GM20000 (cell line): ENCODE measurements at places on chromosomes 5 and 9.

DNA sequence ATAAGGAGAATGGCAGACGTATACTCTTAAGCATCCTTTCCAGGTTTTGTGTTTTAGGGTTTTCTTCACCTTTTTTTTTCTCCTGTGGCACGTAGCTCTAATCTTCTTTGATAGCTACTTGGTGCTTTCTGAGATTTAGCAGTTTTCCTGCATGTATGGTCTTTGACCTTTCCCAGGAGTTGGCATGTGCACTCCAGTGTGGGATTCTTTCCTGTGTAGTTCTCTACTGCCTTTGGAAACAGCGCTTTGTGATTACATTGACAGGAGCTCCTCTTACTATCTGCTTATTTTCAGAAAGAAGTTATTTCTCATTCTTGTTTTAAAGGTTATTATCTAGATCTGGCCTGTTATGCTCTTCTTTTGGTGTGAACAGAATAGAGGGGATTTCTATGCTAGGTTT is 65.5 kb downstream of the UNC13B start:
- DNase-seq: no peak

GRCh38 chr5:170289764-170290163 is 7.8 kb downstream of the LCP2 start:
- no peak for DNase-seq

DNA sequence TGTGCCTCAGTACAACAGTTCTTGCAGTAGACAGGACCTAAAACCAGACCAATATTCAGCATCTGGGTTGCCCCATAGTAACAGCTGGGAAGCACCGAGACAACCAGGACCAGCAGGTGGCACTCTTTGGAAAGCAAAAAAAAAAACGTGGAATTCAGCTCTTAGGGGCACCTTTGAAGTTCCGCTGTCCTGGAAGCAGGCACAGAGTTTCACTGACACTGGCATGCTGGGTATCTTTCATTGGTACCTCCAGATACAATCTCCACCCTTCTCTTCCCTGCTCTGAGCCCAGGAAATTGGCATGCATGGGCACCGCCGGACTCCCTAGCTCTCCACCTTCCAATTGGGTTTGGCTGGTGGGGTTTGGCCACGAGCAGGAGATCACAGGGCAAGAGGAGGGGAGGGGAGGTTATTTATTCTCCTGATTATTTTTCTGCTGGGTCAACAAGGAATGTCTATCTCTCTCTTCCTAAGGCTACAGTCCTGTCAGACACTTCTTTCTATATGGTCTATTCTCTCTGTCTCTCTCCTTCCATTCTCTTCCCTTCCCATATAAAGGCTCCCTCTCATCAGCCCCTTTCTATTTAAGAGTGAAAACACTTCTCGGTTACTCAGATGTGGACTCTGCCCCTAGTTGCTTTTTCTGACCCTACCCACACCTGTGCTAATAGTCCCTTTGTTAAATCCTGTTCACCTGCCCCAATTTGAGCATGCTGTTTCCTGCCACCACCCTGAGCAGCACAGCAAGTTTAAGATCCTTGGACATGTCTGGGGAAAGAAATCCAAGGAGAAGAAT is 1.9 kb upstream of the IDNK start:
- DNase-seq: peak; percentile 62

GRCh38 chr5:132854301-132854700 is 12.0 kb downstream of the GDF9 start:
- no peak for DNase-seq

GRCh38 chr5:102799017-102799416 is 43.9 kb downstream of the PAM start:
- DNase-seq: no peak

GRCh38 chr9:109939698-109940342 is 159.8 kb downstream of the PALM2AKAP2 start:
- DNase-seq: no peak

- no peak for DNase-seq
Observed at GRCh38 chr5:98516701-98517100, 256.8 kb upstream of the RGMB start.

DNA sequence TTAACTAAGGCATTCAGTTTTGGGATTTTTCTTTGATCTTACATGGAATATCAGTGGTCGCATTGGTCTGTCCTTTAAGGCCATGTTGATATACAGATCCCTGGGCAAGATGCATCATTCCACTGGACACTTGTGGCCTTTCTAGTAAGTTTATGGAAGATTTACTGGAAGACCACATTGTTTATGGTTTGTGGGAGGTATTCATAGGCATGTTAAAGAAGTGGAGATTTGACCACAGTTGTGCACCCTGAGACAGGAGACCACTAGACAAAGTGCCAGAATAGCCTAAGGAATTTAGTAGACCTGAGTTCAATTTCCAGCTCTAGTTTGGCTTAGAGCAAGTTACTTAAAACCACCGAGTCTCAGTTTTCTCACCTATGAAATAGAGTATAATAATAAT is 383.1 kb upstream of the PAPPA start:
- DNase-seq: no peak

DNA sequence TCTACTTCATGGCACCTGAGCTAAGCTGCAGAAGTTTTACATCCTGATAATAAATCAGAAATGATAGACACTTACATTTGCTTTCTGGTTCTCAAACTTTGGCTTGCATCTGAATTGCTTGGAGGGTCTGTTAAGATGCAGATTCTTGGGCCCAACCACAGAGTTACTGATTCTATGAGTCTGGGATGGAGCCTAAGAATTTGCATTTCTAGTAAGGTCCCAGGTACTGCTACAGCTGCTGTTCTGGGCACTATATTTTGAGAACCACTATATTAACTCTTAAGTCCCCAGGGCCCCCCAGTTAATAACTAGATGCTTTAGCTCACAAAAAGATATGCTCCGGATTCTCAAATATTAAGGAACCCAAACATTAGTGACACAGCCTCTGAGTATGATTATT is 69.8 kb upstream of the DAB2 start:
- no peak for DNase-seq

DNA sequence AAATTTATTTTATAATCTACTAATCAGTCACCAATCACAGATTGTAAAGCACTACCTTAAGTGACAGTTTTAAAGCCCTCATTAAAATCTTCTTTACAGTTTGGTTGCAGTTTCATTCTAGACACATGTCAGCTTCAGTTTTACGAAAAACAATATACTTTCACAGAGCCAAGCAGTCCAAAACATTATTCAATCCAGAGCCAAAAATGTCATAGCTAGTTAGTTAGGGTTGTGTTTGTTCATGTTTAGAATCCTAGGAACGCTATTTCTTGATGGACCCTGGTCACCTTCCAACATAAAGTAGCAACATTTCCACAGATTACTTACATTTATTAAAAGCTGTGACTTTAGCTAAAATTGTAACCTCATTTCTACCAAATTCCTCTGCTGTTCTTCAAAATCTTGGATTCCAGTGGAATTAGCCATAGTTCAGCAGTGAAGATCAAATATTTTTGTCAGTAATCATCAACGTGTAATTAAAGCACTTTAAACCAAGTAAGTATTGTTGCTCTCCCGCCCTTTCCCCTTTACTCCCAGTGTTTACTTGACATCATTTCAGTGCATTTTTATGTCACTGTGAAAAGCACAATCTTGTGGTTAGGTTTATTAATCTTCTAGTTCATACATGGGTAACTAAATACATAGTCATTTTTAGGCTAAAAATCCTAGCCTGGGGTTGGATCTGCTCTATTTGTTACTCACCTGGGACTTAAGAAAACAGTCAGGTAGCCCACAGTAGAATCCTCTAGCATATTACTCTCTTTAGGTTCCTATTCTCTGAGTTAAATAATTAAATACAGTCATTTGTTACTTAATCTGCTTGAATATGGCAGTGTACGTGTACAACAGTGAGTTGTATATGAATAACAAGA is 74.3 kb downstream of the NIPBL start:
- DNase-seq: peak; percentile 29

- no peak for DNase-seq
Observed at GRCh38 chr5:16229357-16229940, 49.9 kb upstream of the MARCHF11 start.

DNA sequence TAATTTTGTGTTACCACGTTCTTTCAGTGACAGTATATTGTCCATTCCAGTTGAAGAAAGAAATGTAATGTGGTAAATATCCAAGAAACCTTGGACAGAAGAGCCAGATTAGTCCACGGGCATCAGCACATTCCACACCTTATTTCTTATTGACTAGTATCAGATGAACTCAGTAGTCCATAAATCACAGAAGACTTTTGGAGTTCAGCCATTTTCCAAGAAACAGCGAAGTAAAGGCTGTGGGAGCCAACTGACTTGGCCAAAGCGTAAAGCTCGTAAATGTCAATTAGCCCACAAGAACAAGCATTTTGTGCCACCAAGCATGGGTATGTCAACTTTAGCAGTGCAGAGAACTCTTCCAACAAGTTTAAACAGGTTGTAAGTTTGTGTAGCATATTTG is 60.2 kb upstream of the STARD4 start:
- DNase-seq: no peak

- DNase-seq: no peak
Observed at GRCh38 chr9:78746010-78746409, 449.1 kb downstream of the PSAT1 start.

DNA sequence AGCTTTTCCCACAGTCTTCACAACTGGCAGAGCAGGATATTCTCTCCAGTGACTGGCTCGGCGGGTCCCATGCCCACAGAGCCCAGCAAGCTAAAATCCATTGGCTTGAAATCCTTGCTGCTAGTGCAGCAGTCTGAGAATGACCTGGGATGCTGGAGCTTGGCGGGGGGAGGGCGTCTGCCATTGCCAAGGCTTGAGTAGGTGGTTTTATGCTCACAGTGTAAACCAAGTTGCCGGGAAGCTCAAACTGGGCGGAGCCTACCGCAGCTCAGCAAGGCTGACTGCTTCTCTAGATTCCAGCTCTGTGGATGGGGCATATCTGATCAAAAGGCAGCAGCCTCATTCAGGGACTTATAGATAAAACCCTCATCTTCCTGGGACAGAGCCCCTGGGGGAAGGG is 194.1 kb downstream of the CCDC171 start:
- no peak for DNase-seq

DNA sequence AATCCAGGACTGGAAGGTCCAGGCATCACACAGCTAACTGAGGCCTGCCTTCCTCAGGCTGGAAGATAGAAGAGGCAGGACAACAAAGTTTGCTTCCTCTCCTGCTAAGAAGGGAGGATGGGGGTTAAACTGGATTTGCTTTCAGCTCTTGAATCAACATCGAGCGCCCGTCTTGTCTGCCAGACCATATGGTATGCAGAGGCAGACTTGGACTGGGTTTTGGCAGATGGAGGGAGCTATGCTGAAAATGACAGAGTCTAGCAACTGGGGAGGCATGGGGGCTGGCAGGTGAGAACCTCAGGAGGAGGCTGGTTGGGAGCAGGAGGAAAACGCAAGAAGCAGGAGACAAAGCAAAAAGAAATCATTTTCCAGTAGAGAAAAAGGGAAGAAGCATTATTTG is 289.5 kb upstream of the IL12B start:
- no peak for DNase-seq

- DNase-seq: no peak
Observed at GRCh38 chr5:127950707-127951391, 132.7 kb upstream of the SLC12A2 start.

- DNase-seq: peak; percentile 44
Observed at GRCh38 chr9:132114102-132114707, 34.5 kb upstream of the MED27 start.

- DNase-seq: no peak
Observed at GRCh38 chr9:35338086-35338485, 151.8 kb upstream of the RUSC2 start.

DNA sequence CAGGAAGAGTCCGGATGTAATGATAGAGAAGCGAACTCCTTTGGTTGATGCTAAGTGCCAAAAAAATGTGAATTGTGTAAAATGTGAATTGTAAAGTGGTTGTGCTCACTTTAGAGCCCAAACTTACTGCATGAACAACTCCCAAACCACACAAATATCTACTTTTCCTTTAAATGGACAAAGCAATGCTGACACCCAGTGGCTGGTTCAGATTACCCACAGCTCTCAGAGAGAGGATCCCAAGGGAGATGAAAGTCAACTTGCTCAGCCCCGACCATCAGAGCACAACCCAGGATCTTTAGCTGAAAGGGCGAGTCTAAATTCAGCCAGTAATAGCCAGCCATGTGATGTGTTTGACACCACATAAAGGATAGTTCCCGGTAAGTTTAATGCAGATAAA is 133.7 kb downstream of the NMUR2 start:
- DNase-seq: peak; percentile 6

- DNase-seq: no peak
Observed at GRCh38 chr5:142356349-142356715, 31.5 kb upstream of the SPRY4 start.

DNA sequence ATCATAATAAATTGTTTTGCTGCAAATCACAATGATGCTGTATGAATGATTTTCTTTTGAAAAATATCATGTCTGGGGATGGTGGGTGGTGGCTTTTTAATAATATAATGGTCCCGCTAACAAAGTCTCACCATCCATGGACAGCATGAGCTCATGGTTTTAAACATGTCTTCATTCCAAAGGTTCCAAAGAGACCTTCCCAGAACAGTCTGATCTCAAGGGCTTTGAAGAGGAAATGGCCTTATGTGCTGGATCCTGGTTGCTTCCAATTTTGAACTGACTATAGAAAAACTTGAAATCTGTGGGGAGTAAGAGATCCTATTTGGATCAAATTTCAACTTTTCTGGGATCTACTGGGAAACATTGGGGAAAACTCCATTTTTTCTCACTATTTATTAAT is 121.8 kb downstream of the ADAMTS12 start:
- DNase-seq: no peak

GRCh38 chr5:132760601-132761317 is 13.5 kb downstream of the CCNI2 start:
- no peak for DNase-seq

DNA sequence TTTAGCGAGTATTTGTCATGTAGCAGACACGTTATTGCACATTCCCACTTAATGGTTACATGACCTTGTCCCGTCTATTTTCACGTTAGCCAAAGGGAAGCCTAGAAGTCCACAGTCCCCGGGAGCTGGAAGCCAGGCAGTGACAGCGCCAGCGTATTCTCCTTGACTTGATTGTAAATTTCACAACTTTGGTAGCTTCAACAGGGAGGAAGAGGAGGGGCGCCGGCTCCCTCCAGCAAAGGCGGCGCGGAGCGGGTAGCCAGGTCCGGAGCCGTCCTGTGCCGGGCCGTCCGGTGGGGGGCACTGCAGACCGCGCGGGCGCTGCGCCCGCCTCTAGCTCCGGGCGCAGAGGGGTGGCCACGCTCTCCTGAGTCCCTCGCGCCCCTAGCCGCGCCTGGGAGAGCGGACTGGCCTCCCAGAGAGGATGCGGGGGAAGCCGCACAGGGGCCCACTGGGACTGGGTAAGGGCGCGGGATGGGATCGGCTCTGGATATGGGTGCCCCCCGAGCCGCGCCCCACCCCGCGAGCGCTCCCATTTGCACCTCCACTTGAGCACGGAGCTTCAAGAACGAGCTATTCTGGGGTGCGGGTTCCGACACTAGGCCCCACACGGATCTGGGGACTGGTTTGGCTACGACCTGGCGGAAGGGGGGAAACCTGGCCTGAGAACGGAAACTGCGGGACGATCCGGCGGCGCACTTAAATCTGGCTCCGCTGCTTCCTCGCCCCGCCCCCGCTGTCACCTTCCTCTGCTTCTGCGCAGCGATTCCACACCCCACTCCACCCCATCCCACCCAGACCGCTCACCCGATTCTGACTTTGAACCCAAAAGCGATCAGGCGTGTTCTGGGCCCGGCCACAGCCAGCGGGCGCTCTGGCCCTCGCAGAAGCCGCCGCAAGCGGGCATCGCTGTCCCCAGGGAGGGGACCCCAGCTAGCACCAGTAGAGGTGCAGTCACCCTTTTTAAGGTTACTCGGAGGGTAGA is 23.8 kb downstream of the KLF4 start:
- DNase-seq: peak; percentile 78
